GM23338 (cell line): ENCODE measurements at places on chromosomes 11 and 22. TPM values are rescaled to one million over a fixed set of nuclear protein-coding genes. Genes with fewer than 3 reads are reported as not detected.

Gene PACS1
- 23.7 and 37.5 TPM in 2 replicates for total RNA-seq

Gene MRGPRX4
- not detected in 2 replicates for total RNA-seq

Gene MRGPRE
- not detected in 2 replicates for total RNA-seq

Gene HEPACAM
- 0.17 TPM in 1 of 2 replicates, not detected in the other for total RNA-seq

Gene NXPE4
- not detected in 2 replicates for total RNA-seq

Gene FGF19
- 27.4 and 36.1 TPM in 2 replicates for total RNA-seq

Gene CNTF
- total RNA-seq, result 1.8 and 1.9 TPM in 2 replicates

Gene TRIM48
- not detected in 2 replicates for total RNA-seq

Gene YPEL1
- total RNA-seq, result 5.5 and 6.0 TPM in 2 replicates

Gene C1QTNF4
- 6.6 TPM in 2 replicates for total RNA-seq

Gene SCGB1C1
- total RNA-seq, result not detected in 2 replicates

Gene MAJIN
- not detected in 2 replicates for total RNA-seq

Gene MTMR3
- 25.8 and 27.4 TPM in 2 replicates for total RNA-seq

Gene PIK3IP1
- 1.6 and 2.2 TPM in 2 replicates for total RNA-seq

Gene TTLL12
- total RNA-seq, result 129 and 147 TPM in 2 replicates

Gene WT1
- total RNA-seq, result 0.16 and 0.21 TPM in 2 replicates

Gene MFRP
- 0.03 TPM in 1 of 2 replicates, not detected in the other for total RNA-seq

Gene IGSF9B
- 41.2 and 51.2 TPM in 2 replicates for total RNA-seq

Gene CARNS1
- total RNA-seq, result 0.27 and 0.76 TPM in 2 replicates

Gene PANX2
- 5.1 and 5.9 TPM in 2 replicates for total RNA-seq

Gene TEX12
- total RNA-seq, result 0.35 TPM in 1 of 2 replicates, not detected in the other

Gene CABP4
- total RNA-seq, result 0.28 TPM in 1 of 2 replicates, not detected in the other

Gene ROBO3
- 8.0 and 17.0 TPM in 2 replicates for total RNA-seq

Gene NRGN
- total RNA-seq, result 0.24 TPM in 1 of 2 replicates, not detected in the other

Gene ACER3
- total RNA-seq, result 25.2 and 26.5 TPM in 2 replicates

Gene UCP2
- 69.8 and 76.9 TPM in 2 replicates for total RNA-seq

Gene TMEM86A
- 0.45 and 0.70 TPM in 2 replicates for total RNA-seq

Gene SNX32
- total RNA-seq, result 0.49 TPM in 1 of 2 replicates, not detected in the other

Gene OR51E2
- total RNA-seq, result not detected in 2 replicates

Gene SLC22A9
- not detected in 2 replicates for total RNA-seq

Gene ENTHD1
- not detected in 2 replicates for total RNA-seq

Gene TSPAN18
- 10.6 and 12.0 TPM in 2 replicates for total RNA-seq

Gene FAM111B
- total RNA-seq, result 27.9 and 30.6 TPM in 2 replicates

Gene LDHA
- 432 and 447 TPM in 2 replicates for total RNA-seq

Gene GTSE1
- total RNA-seq, result 25.1 and 26.3 TPM in 2 replicates

Gene ANGPTL5
- not detected in 2 replicates for total RNA-seq

Gene OR52B2
- total RNA-seq, result not detected in 2 replicates

Gene HORMAD2
- total RNA-seq, result not detected in 2 replicates

Gene NLRP6
- total RNA-seq, result 0.73 TPM in 1 of 2 replicates, not detected in the other

Gene CCDC73
- 0.08 TPM in 1 of 2 replicates, not detected in the other for total RNA-seq

Gene HIPK3
- 20.5 and 29.8 TPM in 2 replicates for total RNA-seq
